NCI-H2171 treated with DMSO at 0.1 percent for 48 hours (cell line): ENCODE measurements at places on chromosomes 7 and 10.
A peak's percentile ranks its signal among the peaks of the same experiment; 100 is the strongest.

- no peak for DNase-seq
These were observed 24.2 kb upstream of the RASSF4 start for GRCh38 chr10:44935201-44935965.

DNA sequence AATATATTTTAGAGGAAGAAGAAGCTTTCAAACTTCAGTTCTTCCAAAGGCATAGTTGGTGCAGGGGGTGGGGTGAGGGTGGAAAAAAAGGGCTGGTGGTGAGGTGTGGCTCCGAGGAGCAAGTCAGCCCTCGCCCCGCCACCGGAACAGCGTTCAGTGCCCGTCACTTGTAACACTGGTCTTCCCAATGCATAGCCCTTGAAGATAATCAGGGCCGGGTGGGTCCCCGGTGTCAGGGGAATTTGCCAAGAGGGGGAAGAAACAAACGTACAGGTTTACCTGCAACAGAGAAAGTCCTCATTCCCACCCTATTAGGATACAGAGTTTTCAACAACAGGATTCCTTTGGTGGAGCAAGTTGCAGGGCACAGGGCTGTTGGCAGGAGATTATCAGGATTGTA, 1.5 kb downstream of the SVOPL start:
- no peak for DNase-seq

GRCh38 chr7:109622320-109622719, 1052.6 kb downstream of the DNAJB9 start:
- DNase-seq = no peak

- DNase-seq = no peak
These were observed 194.6 kb downstream of the SEC23IP start for GRCh38 chr10:120087109-120087508.

DNA sequence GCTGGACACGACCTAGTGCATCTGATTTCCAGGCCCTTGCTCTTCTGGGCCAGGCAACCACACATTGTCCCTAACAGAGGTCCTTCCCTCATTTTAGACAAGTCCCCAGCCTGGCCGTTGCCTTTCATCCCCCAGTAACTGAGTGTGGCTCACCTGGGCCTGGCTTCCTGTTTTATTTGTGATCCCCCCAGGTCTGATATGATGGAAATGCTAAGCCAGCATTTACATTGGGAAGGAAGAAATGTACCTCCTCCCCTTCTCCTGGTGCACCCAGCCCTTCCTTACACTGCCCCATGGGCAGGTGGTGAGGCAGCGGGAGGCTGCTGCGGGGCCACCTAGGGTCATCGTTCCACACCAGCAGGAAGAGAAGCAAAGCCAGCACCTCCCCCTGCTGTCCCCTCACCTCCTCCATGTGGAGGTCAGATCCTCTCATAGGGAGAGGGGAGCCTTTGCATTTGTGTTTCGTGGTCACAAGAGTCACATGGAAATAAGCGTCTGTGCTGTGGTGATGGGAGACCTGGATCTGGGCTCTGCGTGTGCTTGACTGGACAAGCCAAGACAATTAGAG, 108.8 kb downstream of the GLRX3 start:
- no peak for DNase-seq

DNA sequence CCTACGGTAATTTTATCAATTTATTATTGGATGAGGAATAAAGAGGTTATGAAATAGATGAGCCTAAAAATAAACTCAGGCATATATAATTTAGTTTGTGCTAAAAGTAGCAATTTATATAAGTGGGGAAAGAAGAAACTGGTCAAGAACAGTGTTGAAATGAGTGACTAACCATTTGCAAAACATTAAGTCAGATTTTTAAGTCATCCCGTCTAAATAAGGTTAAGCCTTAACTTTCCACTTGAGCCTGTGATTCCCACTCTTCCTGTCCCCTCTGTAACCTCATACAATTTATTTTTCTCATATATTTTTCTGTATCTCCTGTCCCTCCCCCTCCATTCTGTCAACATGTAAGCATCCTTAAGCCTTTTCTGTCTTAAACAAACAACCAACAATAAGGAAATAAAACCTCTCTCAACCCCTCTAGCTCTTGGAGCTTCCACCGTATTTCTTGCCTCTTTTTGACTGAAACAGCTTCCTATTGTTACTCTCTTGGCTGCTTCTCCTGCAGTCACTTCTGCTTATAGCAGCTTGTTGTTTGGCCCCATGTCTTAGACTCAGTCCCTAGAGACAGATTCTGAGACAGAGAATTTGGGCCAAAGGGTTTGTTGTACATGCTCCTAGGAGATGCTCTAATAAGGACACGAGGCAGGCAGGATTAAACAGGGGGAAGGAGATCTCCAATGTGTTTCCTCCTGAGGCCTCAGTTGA, 109.7 kb downstream of the GNAI1 start:
- DNase-seq = peak; percentile 75

DNA sequence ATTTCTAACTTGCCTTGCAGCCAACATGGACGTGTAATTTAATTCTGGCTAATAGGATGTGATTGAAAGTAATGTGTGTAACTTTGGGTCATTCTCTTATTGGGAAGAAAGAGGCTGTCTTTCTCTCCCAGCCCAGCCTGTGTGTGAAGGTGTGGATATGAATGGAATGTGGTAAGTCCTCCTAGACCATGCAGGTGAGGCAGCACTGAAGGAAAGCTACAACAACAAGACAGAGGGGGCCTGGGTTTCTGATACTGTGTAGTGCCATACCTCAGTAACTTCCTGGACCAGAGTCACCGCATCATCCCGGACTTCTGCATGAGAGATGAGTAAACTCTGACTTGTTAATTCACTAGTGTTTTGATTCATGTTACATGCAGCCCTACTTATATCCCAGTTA, 237.0 kb downstream of the EXOC4 start:
- no peak for DNase-seq

DNA sequence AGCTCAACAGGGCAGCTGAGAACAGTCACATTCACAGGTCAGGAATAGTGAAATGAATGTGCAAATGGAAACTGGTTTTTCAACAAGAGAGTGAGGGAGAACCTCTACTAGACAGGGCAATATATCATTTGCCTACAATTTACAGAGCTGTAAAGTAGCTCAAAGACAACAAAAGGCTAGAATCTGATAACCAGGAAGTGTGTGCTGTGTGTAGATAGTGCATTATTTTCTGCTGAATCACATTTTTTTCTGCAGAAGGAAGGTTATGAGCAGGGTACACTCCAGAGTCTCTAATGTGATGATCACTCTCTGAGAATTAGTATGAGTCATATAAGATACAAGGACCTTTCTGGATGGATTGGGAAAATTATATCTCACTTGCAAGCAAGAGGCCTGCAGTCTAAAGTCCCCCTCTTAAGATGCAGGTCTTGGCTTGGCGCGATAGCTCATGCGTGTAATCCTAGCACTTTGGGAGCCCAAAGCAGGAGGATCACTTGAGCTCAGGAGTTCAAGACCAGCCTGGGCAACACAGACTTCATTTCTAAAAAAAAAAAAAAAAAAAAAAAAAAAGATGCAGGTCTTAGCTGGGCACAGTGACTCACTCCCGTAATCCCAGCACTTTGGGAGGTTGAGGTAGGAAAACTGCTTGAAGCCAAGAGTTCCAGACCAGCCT, 59.9 kb upstream of the COBL start:
- DNase-seq = no peak

DNA sequence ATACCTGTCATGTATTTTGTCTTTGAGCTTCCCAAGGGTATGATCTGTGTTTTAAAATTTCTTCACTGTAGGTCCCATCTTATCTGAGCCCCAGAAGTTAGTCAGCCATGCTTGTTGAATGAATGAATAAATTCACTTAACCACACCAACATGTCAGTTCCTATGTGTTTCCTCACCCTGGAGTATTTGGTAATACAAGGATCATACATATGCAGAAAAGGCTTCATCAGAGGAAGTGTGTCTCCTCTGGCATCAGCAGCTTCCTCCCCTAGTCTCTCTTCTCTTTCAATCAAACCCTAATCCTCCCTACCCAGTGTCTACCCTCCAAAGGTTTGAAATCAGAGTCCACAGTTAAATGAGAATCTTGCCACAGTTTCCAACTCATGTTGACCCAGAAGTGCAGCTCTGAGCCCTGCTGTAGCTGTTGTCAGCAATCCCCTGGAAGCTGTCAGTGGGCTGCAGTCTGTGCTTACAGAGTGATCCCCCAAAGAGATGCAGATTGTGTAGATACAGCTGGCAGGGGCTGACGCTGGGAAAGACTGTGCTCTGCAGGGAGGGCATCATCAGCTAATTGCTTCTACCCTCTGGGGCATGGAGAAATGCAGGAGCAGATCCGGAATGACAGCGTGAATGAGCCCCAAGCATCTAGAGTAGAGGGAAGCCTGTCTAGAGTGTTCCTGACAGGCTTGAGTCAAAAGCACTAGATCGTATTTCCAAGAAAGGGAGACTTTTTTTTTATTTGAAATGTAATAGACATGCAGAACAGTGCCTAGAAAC, 105.0 kb upstream of the WDR11 start:
- peak; percentile 37 for DNase-seq

DNA sequence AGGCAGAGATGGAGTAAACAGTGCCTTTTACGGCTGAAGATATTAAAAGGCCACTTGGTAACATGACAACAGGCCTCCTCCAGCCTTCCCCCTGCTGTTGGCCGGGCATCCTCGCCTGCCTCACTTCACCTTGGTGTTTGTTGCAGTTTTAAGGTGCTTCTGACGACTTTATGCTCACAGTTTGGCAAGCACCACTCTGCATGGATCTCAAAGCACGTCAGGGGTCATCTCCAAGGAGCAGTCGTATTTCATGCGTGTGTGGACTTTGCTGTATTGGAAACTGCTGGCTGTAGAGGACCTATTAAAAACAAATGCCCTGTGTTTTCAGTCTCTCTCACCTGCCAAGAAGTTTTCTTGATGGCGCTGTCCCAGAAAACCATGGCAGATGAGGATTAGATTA, 483.1 kb downstream of the RPS24 start:
- DNase-seq = no peak

- DNase-seq = no peak
These were observed 109.2 kb downstream of the ZNF248 start for GRCh38 chr10:37748170-37748569.

- DNase-seq = no peak
These were observed 49.7 kb downstream of the CPEB3 start for GRCh38 chr10:92241158-92241500.

DNA sequence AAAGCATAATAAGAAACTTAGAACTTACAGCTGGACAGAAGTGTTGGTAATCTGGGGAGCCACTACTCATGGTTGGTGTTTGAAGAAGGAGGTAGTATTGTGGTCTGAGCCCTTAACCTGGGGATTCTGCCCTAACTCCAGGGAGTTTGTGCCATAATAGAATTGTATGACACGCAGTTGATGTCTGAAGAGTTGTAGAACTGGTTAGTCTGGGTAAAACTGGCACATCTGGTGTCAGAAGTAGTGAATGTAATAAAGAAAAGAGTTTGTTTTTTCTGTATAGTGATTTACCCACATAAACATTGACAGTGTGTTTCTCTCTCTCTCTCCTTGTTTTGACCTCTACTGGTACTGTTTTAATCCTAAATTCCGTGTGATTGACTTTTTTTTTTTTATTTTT, 448.1 kb upstream of the SEMA3D start:
- DNase-seq = no peak

DNA sequence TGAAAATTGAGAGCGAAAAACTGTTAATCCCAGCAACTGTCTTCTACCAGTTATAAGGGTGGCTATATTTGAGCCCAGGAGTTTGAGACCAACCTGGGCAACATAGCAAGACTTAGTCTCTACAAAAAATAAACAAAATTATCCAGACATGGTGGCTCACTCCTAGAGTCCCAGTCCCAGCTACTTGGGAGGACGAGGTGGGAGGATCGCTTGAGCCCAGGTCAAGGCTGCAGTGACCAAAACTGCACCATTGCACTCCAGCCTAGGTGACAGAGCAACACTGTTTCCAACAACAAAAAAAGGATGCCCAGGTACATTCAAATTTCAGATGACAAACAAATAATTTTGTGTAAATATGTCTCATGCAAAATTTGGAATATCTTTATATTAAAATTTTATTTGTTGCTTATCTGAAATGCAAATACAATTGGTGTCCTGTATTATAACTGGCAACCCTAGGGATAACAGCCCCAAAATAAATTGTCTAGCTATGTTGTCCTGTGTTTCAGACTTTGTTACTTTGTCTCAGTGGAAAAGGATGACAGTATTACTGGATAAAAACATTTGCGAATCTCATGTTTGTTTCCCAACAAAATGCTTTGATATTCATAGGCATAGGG, 26.7 kb downstream of the FAM171A1 start:
- DNase-seq = no peak

- DNase-seq = no peak
These were observed 52.6 kb downstream of the MCU start for GRCh38 chr10:72744566-72744965.

DNA sequence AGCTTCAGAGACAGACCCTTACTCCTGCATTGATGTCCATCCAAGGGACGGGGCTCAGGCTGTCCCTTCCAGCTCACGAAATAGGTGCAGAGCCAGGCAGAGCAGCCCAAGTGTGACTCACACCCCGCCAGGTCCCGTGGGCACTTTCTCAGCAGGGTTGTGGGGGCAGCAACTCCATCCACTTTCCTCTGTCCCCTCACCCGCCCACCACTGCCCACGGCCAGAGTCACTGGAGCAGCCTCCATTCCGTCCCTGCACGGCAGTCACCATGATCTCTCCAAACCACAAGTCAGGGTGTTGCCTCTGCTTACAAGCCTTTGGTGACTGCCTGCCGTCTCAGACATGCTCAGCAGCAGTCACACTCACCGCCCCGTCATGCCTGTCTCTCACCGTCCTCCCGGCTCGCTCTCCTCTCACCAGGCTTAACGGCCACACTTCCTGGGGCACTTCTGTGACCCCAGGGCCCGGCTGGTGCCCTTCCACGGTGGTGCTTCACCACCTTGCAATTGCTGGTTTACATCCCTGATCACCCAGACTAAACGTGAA, 39.3 kb downstream of the CALML3 start:
- DNase-seq = no peak

DNA sequence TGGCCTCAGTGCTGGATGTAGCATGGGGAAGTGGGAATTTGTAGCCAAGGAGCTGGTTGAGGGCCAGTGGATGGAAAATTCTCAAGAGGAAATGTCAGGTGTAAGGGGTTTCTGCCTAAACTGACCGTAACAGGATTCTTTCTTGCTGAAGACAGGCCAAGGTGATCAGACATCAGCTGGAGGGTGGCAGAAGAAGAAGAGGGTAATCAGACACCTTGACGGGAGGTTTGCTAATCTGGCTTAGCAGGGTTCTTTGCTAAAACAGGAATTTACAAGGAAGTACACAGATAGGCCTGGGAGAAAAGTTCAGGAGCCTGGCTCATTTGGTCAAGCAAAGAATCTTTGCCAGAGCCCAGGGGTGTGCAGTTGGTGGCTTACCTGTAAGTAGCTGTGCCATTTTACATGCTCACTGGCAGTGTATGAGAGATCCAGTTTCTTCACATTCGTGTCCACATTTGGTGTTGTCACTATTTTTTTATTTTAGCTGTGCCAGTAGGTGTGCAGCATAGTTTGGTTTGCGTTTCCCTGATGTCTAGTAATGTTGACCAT, 73.7 kb downstream of the BMPR1A start:
- DNase-seq = no peak

- peak; percentile 15 for DNase-seq
These were observed 240.0 kb upstream of the RHOBTB1 start for GRCh38 chr10:61183967-61184366.

DNA sequence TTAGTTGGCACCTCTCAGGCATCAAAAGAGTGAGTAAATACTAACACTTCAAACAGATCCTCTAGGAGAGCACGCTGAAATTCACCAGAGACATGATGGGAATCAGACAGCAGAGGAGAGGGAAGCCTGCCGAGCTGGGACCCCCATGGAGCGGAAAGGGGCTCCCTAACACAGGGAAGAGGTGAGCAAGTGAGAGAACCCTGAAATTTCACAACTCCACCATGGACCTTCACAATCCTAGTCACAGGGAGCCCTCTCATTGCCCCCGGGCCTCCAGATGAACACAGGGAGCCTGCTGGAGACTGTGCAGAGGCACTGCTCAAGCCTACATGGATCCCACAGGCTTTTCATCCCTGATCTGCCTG, 59.2 kb upstream of the ANTXRL start:
- no peak for DNase-seq
